ENCODE measurements at places on chromosomes 2 and 18.

- no peak for DNase-seq
Measured at GRCh38 chr2:121165038-121165542, 119.9 kb downstream of the TFCP2L1 start.

DNA sequence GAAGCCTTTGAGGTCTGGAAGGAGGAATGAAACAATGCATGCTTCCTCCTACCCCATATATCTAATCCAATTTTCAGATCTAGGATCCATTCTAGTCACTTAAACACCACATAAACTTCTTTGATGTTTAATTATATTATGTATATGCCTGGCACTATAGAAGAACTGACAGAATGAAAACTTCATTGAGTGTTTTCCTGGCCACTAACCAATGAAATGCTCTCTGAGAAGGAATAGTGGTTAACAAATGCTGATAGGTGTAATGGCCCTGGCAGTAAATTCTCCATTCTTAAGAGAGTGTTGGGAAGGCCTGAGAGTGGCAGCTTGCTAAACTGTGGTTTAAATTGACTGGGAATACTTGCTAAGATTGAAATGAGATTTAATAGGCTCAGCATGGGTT is 710.0 kb downstream of the LRRTM4 start:
- DNase-seq = no peak

DNA sequence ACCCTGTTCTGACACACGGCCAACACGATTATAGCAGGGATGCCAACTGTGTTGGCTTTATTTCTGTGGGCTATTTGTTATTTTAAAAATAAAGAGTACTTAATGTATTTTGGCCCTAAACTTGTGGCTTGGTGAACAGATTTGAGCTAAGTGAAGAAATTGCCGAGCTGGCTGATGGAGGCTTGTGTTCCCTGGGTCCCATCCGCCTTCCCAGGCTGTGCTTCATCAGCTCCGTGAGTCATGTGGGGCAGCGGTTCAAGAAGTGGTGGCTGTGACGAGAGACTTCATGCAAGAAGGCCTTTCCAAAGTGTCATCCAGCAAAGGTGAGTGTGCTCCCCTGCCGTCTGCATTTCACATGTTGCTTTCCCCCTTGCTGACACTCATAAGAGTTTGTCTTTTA is 73.6 kb upstream of the NCK2 start:
- DNase-seq = no peak

GRCh38 chr2:33377048-33377447 is 99.4 kb upstream of the RASGRP3 start:
- peak; percentile 55 for DNase-seq

DNA sequence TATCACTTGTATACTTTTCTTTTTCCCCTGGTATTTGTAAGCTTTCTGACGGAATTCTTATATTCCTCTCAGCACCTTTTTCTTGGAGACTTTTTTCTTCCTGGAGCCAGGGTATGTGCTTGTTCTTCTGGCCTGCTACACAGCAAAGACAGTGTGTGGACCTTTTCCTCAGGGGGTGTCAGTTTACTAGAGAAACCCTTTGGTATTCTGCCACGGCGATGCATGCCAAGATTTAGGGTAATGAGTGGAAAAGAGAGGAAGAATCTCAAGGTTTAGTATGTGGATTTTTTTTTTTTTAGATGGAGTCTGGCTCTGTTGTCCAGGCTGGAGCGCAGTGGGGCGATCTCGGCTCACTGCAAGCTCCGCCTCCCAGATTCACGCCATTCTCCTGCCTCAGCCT is 152.2 kb downstream of the PHLPP1 start:
- DNase-seq = no peak

DNA sequence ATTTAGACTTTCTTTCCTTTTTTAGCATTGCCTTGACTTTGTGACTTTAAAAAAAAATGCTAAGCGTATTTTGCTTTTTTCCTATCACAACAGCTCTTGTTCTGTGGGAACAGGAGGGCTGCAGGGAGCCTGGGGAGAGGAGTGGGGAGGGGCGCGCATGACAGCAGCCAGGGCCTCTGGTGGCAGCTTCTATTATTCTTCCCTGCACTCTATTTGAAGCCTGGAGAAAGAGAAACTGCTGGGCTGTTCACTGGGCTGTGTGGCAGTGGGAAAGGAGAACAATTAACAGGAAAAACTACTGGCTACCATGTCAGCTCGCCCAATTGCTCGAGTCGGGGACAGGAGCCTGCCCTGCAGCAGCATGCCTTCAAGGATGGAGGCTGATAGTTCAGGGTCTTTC is 119.0 kb upstream of the ZBTB14 start:
- no peak for DNase-seq

DNA sequence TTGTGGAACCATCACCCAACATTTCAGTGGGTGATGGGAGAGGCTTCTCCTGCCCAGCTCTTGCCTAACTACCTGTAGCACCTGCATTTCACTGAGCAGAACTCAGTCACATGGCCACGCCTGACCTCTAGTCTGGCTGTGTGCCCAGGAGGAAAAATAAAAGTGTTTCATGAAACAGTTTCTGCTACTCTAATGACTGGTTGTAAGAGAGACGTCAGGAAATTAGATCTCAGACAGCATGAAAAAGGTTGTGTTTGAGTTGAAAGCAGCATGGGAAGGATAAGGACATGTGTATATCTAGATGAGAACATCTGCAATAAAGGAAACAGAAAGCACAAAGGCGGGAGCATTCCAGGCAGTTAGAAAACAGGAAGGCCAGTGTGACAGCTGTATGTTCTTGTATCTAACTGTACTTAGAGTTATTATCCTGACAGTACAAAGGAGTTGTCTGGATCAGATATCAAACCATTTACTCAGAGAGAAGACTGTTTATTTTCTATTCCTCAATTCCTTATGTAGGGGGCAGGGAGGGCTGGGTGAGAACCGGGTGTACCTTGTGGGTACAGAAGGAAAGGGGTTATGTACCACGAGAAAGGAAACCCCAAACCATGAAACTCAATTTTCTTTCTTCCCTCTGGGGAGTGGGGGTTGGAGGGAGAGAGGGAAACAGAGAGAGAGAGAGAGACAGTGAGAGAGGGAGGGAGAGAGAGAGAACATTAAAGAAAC is 307.4 kb upstream of the VWC2L start:
- no peak for DNase-seq

DNA sequence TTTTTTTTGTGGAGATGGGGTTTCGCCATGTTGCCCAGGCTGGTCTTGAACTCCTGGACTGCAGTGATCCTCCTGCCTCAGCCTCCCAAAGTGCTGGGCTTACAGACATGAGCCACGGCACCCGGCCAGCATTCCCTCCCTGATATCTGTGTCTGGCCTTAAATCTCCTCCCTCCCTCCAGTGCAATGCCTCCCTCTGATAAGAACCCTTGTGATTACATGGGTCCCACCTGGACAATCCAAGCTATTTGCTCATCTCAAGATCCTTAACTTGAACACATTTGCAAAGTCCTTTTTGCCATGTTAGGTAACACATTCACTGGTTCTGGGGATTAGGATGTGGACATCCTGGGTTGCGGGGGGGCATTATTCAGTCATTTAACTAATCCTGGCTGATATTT is 40.5 kb upstream of the CREB1 start:
- no peak for DNase-seq

DNA sequence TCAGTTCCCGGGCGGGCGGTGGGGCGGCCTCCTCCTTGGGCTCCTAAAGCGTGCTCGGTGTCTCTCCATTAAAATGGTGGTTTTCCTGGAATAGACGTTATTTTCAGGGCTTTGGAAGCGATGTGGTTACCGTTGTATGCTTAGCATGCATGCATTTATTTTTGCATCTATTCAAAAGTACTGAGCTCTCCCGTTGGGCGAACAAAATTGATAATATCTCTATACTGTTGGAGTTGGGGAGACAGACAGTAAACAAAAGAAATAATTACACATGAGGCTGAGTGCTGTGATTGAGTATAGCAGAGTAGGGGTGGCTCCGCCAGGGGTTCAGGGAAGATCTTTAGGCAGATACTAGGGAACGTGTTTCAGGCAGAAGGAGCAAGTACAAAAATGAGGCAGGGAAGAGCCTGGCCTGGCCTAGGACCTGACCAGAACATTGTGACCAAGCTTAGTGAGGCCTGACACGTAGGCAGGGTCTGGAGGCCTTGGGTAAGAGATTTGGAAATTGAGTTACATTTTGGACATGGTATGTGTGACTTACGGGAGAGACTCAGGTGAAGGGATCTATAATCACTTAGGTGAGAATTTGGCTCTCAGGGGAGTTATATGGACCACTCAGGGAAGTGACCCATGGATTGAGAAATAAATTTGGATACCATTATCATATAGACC is 674 bp downstream of the NCAPH start:
- no peak for DNase-seq

- DNase-seq = peak; percentile 52
Measured at GRCh38 chr2:240913810-240914644, 7.9 kb downstream of the CROCC2 start.

GRCh38 chr2:9693196-9693491 is 62.3 kb upstream of the YWHAQ start:
- DNase-seq = peak; percentile 46

- DNase-seq = peak; percentile 49
Measured at GRCh38 chr2:15050483-15050882, 418.0 kb downstream of the LRATD1 start.

- DNase-seq = no peak
Measured at GRCh38 chr2:10338270-10339188, 35.8 kb downstream of the HPCAL1 start.

DNA sequence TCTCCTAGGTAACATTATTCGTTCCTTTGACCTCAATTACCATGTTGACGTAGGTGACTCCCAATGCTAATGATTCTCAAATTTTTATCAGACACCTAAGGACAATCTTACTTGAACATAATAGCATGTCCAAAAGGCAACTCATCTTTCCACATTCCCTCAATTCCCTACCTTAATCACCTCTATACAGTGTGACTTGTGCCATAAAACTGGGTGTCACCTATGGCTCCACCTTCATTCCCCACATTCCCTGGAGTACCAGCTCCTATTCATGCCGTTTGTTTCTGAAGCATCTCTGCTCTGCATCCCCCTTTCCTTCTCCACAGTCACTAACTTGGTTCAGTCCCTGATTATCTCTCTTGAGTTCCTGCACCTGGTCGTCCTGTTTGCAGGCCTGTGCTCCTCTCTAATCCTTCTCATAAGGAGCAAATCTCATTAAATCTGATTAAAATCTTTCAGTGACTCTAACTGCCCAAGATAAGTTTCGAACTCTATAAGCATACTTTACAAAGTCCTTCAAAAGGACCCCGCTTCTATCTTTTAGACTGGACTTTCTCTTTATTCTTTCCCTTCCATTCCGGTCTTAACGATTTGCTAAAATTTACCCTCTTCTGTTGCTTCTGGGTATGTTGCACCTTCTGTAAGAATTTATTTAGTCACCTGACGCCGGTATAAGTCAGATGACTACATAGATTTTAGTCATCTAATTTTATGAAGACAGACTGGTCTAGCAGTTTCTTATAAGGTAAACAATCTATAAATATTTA is 128.7 kb downstream of the OSBPL1A start:
- DNase-seq = no peak

DNA sequence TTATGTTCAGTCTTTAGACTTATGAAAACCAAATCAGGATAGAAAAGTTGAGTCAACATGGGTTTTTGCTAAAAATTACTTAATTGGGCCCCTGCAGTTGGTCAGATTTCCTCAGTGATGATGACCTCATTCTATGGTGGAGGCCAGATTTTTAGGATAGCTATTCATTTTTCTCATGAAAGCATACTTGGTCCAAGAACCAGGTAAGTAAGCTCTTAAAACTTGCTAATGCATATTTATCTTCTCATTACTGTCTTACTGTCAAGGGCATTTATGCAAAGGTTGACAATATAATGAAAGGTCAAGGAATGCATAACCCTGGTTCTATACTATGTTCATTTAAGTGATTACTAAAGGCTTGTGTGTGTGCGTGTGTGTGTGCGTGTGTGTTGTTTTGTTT is 650.6 kb downstream of the SATB2 start:
- peak; percentile 29 for DNase-seq

GRCh38 chr18:58649966-58650816 is 21.1 kb upstream of the MALT1 start:
- DNase-seq = peak; percentile 40

DNA sequence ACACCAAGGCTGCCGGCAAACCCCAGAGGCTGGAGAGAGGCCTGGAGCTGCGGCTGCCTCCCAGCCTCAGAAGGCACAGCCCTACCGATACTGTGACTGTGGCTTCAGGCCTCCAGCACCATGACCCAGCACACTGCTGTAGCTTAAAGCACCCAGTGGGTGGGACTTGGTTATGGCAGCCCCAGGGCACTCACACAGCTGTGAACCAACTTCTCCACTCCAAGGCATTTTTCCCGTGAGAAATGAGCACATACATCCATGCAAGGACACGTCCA is 199.5 kb downstream of the NDUFA10 start:
- DNase-seq = no peak

DNA sequence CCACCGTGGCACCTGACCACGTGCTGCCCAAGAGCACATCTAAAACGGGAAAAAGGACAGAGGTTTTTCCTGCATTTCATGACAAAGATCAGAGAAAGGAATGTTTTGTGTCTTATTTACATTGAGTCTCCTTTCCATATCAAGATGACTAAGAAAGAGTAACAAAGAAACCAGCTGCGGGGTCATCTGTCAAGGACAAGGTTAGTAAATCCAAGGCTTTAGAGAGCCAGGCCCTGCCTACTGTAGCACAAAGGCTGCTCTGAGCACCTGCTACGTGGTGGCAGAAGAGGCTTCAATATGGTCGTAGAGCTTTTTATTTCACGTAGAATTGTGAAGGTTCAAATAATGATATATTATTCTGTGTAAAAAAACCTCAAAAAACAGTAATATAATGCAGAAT is 51.0 kb downstream of the PRELID3A start:
- DNase-seq = no peak

DNA sequence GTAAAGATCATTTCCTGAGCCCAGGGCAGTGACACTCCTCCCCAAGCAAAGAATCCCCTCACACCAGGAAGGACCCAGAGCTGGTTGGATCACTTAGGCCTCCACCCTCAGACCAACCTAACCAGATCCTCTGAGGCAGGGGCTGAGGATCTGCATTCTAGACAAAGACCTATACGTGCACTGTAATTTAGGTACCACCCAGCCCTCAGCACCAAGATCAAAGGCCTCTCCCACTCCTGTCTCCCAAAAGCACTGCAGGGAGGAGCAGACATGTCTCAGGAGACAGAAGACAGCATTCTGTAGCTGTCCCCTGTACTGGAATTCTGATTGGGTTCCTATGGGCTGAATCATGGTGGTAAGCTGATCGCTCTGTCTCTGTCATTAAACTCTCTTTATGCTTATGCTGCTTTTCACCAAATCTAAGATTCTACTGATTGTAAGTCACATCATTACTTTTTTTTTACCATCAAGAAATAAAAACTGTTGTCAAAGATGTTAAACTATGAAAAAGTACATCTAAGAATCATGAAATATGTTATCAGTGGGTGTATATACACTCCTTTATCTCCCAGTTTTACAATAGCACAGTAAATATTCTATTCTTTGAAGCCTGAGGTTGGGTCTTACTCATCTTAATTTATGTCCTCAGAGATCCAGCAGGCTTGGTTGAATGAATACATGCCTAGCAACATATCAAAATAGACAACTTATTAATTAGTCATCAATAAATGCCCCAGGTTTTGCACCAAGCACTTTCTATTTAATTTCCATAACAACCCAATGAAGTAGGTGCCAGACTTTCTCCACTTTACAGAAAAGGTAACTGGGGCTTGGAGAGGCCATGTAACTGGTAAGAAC is 28.3 kb downstream of the MCFD2 start:
- DNase-seq = peak; percentile 67

Measured in fibroblast of skin of scalp (primary cell).